ENCODE measurements at places on chromosomes 6 and 20.

DNA sequence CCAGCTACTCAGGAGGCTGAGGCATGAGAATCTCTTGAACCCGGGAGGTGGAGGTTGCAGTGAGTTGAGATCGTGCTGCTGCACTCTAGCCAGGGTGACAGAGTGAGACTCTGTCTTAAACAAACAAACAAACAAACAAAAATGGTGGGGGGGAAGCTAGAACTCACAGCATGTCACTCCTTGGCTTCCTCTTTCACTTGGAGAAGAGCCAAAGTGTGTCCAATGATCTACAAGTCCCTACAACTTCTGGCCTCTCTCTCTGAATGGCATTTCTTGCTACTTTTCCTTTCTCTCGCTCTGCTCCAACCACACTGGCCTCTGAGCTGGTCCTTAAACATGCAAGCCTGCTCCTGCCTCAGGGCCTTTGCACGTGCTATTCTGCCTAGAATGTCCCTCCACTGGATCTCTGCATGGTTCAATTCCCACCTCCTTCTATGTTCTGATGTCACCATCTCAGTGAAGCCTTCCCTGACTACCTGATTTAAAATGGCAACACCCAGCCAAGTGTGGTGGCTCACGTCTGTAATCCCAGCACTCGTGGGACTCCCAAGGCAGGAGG, 8.1 kb downstream of the TLDC2 start:
- DNase-seq = no peak

GRCh38 chr20:32195581-32195980, 12.0 kb downstream of the PLAGL2 start:
- DNase-seq = no peak

DNA sequence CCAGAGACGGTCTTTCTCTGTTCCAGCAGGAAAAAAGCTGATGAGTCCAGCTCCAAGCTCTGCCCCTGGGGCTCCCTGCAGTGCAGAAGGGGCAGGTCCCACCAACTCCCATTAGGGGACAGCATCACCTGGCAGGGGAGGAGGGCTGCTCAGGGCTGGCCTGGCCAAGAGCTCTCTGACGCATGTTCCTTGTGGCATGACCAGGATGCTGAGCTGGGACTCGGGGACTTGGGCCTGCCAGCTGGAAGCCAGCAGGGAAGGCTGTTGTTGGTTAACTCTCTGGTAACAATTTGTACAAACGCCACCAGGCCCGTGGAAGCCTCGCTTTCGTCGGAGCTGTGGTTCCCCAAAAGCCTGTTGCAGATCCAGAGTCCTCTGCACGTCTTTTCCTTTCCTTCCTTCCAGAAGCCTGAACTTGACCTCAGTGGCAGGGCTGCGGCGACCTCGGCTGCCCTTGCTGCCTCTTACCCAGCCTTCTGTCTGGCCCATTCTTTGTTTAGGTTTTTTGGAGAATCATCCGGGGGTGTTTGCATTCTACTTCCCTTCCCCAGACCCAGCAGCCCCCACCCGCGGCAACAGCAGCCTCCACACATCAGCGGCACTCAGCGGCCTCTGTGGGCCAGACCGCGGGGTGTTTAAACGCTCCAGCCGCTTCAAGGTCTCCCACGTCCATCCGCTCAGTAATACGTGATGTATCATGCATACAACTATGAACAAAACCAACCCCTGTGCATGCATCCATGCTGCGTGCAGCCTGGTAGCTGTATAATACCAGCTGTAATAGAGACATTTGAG, 63.3 kb downstream of the GNAS-AS1 start:
- no peak for DNase-seq

- DNase-seq = no peak
These were observed 213.1 kb downstream of the ATXN1 start for GRCh38 chr6:16548121-16548520.

GRCh38 chr20:25197183-25197869, 1.8 kb downstream of the ENTPD6 start:
- DNase-seq = no peak

DNA sequence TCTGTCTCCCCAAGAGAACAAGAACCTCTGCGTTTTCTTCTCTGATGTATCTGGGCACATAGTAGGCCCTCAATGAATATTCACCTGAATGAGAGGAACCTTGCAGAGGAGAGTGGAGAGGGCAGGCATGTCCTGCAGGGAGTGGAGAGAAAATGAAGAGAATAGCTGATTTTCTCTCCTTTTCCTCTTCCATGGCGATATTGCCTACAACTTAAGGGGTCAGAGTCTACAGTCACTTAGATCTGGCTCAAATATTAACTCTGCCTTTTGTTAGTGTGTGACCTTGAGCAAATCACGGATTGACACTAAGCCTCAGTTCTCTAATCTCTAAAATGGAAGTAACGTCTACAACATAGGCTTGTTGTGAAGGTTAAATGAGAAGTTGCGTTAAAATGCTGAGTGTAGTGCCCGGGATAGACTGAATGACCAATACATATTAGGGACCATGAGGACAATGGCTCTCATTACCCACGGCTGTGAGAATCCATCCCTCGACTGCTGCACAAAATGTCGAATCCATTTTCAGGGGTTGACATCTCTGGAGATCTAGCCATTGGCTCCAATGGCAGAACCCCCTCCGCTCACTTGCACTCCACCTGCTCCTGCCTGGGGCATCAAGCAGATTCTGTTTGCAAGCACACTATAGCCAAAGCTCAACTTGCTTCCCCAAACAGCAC, 14.8 kb downstream of the CD83 start:
- DNase-seq = no peak

- DNase-seq = no peak
These were observed 31.7 kb upstream of the CCN5 start for GRCh38 chr20:44683263-44684046.

GRCh38 chr20:61514396-61514795, 262.3 kb downstream of the CDH4 start:
- no peak for DNase-seq

DNA sequence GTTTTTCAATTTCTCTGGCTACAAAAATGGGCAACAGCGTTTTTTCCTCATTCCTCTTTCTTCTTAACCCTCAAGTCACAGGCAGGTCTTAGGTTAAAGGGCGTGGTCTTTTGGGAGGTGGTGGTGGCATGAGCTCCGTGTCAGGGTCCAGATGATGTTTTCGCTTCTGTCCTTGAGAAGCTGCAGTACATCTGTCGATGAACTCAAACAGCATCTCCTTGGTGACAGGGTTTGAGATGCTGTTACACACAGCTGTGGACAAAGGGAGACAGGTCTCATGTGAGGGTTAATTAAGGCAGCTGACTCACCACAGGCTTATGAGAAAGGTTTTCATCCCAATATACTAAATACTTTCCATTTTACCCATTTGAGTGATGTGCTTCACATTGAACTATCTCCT, 350.8 kb downstream of the RNGTT start:
- DNase-seq = no peak

- no peak for DNase-seq
These were observed 113.7 kb downstream of the TRIM27 start for GRCh38 chr6:28809947-28810658.

DNA sequence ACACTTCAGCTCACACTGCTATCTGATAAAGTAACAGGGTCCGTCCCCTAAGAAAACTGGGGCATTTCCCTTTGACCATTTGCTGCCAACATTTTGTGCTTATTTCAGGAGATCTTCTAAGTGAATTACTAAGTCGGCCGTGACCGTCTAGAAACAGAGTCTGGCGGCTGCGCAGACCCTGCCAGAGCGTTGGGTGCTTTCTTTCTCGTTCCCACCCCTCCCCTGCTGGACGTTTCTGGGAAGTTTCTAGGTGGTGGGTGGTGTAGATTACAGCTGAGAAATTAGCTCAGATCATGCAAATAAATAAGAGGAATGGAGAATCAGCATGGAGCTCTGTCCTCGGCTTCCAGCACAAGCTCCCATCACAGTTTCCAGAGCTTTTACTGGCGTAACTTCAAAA, 128.1 kb downstream of the MYLK4 start:
- no peak for DNase-seq

- no peak for DNase-seq
These were observed 111.9 kb downstream of the FOXO3 start for GRCh38 chr6:108672641-108673040.

DNA sequence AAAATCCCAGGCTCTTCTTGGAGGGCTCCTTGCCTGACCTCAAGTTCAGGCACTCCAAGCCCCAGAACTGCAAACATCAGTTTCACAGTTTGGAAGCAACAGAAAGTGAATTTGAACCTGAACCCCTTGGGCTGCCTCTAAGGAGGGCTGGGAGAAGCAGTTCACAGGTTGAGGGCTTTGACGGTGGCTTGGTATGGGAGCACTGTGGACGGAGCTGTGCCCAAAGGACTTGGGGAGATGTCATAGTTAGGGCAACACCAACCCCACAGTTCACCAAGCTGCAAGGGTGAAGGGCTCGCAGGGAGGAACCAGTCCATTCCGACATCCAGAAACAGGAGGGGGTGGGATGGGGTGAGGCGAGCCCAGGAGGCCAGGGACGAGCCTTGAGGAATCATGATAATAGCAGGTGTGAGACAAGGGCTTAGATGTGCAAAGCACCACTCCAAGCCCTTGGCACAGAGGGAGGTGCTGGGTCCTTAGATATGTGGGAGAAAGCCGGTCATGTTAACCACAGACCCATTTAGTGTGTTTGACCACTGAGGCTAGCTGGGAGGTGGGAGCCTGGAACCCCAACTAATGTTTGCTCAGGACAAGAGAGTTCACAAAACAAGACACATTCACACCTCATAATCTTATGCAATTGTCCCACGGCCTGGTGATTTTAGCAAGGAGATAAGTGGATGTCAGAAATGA, 4.3 kb downstream of the CEBPB start:
- no peak for DNase-seq

GRCh38 chr6:84625506-84625905, 138.9 kb downstream of the TBX18 start:
- DNase-seq = no peak
